ENCODE measurements at places on chromosomes 7 and 10.

GRCh38 chr7:128867842-128868623, 5.4 kb downstream of the ATP6V1F start:
- no peak for DNase-seq

GRCh38 chr7:145696071-145696470, 420.5 kb upstream of the CNTNAP2 start:
- DNase-seq: no peak

GRCh38 chr10:988667-989545, 672 bp downstream of the GTPBP4 start:
- DNase-seq: no peak

GRCh38 chr10:43427166-43427825, 9.6 kb upstream of the ZNF487 start:
- no peak for DNase-seq

DNA sequence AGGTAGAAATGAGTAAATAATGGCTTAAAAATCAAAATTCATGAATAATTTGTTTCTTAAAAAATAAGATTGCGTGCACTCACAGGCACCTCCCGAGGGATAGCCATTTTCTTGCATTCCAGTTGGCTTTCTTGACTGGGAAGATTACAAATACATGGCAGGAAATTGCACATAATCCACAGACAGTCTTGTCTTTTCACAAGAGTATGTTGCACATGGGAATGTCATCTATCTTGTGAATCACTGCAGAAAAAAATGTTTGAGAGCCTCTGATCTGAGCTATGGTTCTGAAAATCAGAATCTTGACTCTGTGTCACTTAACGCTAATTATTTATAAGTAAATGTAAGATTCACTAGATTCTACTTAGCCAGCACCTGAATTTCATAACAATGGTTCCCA, 74.1 kb upstream of the PRKG1 start:
- no peak for DNase-seq

DNA sequence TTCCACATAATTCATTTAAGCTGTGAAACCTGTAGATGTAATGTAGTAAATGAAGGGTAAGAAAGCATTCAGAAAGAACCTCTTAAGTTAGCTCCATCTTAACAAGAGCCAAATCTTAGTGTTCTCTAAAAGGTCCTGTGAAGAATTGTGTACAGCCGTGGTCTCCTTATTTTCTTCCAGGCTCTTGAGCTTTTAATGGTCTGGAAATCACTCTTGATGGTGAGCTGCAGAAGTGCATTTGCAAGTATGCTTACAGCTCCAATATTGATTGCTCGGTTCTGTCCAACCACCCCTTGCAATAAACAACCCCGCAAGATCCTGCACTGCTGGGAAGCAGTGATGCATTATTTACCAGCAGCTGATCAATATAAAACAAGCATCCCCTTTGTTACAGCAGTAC, 690.8 kb upstream of the FZD8 start:
- DNase-seq: no peak

DNA sequence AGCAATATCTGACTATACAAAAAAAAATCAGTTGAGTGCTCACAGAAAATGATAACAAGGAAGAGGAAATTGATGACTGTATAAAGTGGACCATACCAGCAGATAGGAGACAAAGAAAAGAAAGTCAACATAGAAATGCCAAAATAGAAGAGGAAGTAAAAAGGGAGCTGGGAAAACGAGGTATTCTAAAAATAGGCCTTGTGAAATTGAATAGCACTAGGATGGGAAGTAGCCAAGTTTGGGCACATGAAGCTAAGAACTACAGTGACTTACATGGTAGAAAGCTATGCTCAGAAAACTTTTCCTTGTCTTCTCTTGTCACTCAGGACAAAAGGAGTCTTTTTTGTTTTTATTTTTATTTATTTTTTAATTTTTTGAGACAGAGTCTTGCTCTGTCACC, 76.2 kb upstream of the APBB1IP start:
- no peak for DNase-seq

GRCh38 chr7:24894429-24895221, 85.4 kb downstream of the OSBPL3 start:
- no peak for DNase-seq

DNA sequence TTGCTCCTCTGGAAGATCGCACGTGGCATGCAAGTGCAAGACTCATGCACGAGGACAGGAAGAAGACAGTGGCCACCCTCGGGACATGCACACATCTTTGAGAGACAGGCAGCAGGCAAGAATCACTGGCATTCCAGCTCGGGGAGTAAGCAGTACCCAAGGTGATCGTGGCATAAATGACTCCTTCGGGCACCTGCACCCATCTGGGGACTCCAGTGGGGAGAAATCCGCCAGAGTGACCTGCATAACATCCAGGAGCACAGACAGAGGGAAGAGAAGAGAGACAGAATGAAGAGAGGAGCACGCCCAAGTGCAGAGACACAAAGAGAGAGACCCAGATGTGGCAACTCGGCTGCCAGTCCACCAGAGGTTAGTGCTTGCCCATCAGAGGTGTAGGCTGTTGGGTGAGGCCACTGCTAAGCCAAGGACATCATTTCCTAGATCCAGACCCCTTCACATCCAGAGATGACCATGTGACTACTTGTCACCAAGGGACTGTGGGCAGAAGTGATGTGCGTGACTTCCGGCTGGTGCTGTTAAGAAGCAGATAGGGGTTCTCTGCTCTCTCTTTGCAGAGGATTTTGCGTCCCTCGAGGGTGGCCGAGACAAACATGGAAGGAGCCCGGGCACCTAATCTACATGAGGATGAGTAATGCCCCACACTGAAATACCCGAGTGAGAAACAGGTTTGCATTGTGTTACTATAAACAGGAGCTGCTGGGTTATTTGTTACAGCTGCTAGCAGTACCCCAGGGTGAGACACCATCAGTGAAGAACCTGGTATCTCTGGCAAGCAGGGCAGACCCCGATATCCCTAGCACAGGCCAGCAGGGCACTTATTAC, 80.6 kb downstream of the VWA2 start:
- no peak for DNase-seq

- no peak for DNase-seq
These were observed 28.4 kb upstream of the RET start for GRCh38 chr10:43048301-43049051.

GRCh38 chr10:126387041-126387921, 996 bp downstream of the ADAM12 start:
- DNase-seq: no peak
